ENCODE measurements at places on chromosomes 2 and 18. TPM values are rescaled to one million over a fixed set of nuclear protein-coding genes. Genes with fewer than 3 reads are reported as not detected.

CPO gene
- total RNA-seq = 0.51 TPM

DNA sequence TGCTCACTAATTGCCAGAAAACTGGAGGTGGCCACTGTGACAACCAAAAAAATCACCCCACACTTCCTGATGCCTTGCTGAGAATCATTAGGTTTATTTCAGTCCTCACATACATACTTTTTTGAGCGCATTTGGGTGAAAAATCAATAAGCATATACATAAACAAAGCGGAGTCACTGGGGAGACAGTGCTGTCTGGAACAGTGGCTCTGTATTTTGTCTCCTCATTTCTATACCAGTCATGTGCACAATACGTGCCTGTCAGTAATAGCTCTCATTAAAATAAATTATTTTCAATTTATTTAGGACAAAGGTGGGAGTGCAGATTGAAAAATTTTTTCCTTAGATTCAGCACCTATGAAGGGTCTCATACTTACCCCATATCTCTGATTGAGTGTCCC, 48.2 kb downstream of the CXCR4 start:
- DNase-seq = no peak

DNA sequence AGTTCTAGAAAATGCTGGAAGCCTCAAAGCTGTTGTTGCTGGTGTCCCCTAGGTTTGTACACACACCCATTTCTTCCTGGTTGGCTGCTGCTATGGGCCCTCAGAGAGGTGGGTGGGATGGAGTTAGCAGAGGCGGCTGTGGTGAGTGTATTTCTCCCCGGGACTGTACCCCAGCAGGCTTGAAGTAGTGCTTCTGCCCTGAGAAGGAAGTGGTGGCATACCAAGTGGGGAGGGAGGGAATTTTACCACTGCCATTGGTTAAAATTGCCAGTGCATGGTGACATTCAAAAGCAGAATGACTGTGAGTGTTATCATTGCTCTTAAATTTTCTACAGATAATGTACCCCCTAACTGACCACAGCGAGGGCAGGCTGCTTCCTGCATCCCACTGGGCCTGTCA, 125.6 kb upstream of the CAPN13 start:
- DNase-seq = no peak

DNA sequence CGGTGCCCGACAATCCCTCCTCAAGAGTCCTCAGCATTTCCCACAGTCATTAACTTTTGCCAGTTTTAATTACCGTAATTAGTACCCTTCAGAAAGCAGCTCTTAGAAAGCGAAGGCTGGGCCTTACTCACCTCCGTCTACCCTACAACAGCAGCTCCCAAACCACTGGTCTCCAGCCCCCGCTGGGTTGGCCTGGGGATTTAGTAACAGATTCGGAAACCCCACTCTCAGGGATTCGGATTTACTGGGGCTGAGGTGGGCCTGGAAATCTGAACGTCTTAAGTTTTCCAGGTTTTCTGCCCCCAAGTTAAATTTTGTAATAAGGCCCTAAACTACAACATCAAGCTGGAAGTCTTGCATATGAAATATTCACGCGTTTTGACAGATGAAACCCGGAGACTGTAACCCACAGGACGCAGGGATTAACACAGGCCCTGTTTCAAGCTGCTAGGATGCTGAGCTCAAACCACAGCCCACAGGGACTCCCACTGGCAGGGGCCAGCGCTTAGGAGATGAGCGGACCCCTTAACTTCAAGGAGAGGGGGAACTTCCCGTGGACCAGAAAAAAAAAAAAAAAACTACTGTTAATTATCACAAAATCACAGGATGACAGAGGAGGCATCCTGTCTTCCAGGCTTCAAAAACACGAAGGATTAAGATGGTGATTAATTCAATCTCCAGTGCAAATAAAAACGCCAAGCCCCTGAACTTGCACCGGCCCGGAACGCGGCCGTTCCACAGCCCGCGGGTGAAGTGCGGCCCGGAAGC, 985 bp downstream of the ILKAP start:
- no peak for DNase-seq

DLGAP1 gene
- 6.2 TPM for total RNA-seq

DNA sequence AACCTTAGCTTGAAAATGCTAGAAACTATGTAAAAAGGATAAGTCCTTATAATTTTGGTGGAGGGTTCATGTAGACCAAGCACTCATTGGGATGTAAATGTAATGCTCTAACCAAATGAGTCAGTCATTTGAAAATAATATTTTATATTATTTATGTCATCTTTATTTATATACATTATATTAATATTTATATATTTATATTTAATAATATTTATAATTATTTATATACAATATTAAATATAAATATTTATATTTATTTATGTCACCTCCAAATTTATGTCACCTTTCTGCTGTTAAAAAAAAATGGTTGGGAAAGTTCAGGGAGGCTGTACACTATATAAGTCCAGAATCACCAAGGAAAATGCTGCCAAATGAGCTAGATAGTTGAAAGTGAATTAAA, 254.3 kb downstream of the FIGN start:
- no peak for DNase-seq

TDRD15 gene
- total RNA-seq = 0.15 TPM

DNA sequence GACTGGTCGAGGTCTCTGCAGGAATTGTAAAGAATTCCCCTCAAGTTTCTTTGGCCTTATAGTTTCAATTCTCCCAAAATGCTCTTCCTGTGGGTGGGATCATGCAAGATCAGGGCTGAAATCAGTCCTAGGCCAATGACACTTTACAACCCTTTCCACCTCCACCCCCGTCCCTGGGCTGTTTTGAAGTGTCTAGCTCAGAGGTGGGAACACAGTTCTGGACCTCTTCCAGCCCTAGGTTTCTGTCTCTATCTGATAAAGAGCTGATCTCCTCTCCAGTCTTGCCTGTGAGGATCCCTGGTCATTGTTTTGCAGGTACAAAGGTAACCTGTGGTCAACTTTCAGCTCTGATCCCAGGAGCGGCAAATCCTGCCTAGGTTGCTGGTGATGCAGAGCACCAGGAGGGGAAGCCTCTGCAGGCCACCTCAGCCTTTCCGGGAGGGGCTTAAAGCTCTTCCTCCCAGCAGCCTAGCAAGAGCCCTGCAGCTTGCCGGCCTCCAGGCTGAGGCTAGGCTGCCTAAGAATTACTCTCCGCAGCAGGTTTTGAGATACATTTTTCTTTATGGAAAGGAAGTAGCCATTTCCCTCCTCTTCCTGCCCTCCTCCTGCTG, 69.8 kb upstream of the WIPF1 start:
- DNase-seq = no peak

GRCh38 chr2:145777297-145777696, 1257.4 kb upstream of the ZEB2 start:
- DNase-seq = no peak

GRCh38 chr2:20067992-20068584, 16.7 kb upstream of the LAPTM4A start:
- DNase-seq = no peak

GRCh38 chr2:50613161-50613560, 418.8 kb downstream of the NRXN1 start:
- no peak for DNase-seq

IGFBP2 gene
- total RNA-seq = 663 TPM

KDSR gene
- total RNA-seq = 91.0 TPM

DNA sequence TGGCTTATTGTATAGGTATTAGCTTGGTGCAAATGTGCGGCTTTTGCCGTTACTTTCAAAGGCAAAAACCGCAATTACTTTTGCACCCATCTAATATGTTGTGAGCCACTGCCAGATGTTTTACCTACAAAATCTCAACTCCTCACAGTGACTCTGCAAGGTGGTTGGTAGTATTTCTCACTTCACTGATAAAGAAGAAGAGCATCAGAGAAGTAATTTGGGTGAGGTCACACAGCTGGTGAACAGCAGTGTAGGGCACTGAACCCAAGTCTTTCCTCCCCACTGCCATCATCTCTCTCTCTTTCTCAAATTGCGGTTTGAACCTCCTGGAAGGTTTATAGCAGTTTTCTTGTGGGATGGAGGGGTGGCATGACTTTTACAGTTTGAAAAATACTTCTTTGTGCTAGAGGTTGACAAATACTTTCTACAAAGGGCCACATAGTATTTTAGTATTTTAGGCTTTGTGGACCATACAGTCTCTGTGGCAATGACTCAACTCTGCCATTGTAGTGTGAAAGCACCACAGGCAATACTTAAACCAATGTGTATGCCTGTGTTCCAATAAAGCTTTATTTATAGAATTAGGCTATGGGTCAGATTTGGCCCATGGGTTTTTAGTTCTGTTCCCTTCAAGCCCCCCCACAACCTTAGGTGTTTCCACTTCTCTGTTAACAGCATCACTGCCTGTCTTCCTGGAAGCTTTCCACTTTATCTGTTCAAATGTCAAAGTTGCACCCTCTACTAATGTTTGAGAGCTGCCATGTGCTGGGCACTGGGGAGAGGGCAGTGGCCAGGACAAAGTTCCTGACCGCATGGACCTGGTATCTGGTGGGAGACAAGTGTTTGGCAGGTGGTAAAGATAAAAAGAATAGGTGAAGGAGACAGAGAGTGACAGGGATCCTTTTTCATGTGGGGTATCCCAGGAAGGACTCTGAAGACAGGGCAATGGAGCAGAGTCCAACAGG, 30.1 kb downstream of the FHOD3 start:
- DNase-seq = no peak

DNA sequence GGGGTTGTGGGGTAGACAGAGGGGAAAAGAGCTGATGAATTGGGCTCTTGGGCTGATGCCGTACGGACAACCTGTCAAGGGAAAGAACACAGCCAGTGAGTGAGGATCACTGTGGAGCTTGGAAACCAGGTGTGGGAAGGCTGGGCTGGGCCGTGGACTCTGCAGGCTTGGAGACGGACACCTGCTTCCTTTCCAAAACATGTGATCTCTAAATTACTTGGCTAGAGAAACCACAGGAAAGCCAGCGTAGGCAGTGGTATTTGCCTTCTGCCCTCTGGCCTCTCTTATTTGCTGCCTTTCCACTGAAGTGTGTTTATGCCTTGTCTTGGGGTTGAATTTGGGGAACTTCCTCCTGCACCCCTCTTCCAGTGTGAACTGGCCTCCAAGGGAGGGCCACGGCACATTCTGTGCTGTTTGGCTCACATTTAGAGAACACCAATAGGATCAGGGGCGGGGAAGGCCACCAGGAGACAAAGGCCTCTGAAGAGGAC, 267.7 kb downstream of the PRKCE start:
- no peak for DNase-seq

ADAM23 gene
- 11.1 TPM for total RNA-seq

MROH2A gene
- total RNA-seq = not detected

PNO1 gene
- 10.5 TPM for total RNA-seq

- DNase-seq = no peak
Measured at GRCh38 chr2:85042330-85042729, 71.4 kb downstream of the KCMF1 start.

DNA sequence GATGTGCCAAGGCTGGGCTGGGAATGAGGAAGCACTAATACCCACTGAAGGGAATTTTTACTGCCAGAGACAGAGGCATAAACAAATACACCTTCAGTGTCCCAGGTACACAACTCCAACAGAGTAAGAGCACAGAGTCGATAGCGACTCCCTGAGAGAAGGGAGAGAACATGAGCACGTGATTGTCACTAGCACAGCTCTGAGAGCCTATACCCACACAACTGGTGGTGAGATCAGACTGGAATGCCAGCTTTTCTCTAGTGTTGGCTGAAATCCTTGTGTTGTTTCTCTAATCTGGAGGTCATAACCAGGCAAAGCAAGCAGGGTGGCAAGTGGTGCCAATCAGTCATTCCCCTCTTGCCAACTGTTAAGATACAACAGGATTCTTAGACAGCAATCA, 377.2 kb downstream of the CNTNAP5 start:
- no peak for DNase-seq

GRCh38 chr2:44779793-44780192, 161.7 kb upstream of the SIX3 start:
- DNase-seq = no peak

- no peak for DNase-seq
Measured at GRCh38 chr2:176056406-176056805, 27.4 kb downstream of the EVX2 start.

IL37 gene
- total RNA-seq = not detected

DNA sequence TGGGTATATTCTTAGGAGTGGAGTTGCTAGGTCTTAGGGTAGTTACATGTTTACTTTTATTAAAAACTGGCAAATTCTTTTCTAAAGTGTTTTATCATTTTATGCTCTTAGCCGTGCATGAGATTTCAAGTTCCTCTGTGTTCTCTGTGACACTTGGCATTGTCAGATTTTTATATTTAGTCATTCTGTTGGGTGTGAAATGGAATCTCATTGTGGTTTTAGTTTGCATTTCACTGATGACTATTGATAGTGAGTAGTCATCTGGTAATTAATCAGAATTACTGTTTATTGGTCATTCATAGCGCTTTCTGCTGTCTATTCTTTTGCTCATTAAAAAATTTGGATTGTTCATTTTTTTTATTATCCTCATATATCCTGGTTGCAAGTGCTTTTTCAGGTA, 34.1 kb downstream of the RAB3GAP1 start:
- no peak for DNase-seq

DNA sequence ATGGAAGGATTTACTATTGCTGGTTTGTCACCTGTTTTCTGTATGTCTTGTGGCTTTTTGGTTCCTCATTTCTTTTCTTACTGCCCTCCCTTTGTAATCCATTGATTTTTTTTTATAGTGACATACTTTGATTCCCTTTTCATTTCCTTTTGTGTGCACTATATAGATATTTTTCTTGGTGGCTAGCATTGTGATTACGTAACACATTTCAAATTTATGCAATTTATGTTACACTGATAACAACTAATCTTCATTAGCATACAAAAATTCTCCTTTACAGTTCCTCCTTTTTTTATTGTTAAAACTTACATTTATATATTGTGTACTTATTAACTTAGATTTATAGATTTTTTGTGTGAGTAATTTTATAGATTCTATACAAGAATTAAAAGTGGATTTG, 80.6 kb downstream of the OTX1 start:
- no peak for DNase-seq

DNA sequence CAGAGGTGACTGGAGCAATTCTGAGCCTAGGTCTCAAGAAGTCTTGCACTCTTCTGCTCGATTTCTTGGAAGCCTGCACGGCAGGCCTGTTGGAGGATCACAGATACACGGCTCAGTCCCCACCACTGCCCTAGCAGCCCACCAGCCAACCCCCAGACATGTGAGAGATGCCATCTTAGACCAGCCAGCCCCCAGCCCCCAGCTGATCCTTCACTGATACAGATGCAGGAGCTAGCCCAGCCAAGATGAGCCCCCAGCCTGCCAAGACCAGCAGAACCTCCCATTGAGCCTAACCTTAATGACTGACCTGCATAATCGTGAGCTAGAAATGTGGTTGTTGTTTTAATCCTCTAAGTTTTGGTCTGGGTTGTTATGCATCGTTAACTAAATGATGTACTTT, 47.5 kb downstream of the INHBB start:
- DNase-seq = no peak

- DNase-seq = no peak
Measured at GRCh38 chr18:70462078-70462439, 173.2 kb downstream of the SOCS6 start.

GRCh38 chr2:105388971-105389381, 9.9 kb downstream of the FHL2 start:
- DNase-seq = no peak

DNA sequence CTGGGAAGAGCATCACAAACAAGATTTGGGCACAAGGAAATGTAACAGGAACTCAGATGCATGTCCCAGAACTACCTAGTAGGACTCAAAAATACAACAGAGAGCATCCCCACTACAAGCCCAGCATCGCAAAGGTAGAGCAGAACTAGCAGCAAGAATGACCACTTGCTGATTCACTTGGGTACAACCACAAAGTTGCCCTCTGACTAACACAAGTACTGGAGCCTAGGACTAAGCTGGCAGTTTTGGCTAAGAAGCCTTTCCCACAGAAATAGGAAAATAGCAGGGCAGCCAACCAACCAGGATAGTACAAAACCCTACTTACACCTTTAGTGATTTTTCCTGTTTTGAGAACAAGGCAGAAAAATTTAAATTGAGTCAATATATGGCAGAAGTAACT, 193.8 kb downstream of the PAX3 start:
- no peak for DNase-seq

Measured in aorta (tissue), 5 donors.